ENCODE measurements at places on chromosomes 5 and 9.

GRCh38 chr5:50328193-50328729 is 112.8 kb downstream of the EMB start:
- no peak for DNase-seq

DNA sequence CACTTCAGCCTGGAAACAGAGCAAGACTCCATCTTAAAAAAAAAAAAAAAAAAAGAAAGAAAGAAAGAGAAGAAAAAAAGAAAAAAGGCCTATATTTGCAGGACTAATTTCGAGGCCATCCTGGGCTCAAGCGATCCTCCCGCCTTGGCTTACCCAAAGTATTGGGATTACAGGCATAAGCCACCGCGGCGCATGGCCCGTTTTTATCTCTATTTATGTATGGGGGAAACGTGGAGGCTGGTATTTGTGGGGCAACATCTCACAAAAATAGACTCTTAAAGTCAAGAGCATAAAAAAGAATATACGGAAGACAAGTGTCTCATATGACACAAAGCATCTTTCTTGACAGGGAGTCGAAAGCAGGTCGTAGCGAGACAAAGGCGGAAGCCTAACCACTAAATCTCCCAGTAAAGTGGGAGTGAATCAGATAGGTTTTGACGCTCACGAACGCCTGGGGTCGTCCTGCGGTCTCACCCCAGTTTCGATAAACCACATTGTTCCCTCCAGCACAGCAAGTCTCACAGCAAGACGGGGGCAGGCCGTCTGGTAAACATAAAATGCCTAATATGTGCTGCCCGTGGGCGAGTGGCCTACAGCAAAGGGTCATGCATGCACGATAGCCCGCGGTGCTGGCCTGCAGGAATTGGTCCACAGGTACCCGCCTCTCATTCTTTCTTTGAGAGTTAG is 1.8 kb upstream of the TRIM41 start:
- DNase-seq, result peak; percentile 31

- DNase-seq, result no peak
Measured at GRCh38 chr9:131100445-131100844, 4.1 kb downstream of the AIF1L start.

- DNase-seq, result no peak
Measured at GRCh38 chr5:174236070-174236469, 190.6 kb downstream of the NSG2 start.

- DNase-seq, result no peak
Measured at GRCh38 chr9:32957358-32957757, 44.1 kb downstream of the APTX start.

DNA sequence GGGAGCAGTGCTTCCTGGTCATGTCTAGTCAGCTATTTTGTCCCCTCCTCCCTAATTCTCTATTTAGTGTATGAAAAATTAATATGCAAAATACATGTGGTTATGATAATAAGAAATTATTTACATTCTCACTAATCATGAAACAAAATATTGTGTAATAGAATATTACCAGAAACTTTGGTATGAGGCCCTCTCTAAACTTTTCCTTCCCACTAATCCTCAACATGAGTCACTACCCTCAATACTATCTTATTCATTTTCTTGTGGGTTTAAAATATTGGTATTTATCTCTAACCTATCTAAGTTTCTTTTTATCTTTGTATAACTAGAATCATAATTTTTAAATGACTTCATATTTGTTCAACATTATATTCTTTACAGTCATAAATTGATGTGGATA is 545.9 kb upstream of the PTPRD start:
- no peak for DNase-seq

DNA sequence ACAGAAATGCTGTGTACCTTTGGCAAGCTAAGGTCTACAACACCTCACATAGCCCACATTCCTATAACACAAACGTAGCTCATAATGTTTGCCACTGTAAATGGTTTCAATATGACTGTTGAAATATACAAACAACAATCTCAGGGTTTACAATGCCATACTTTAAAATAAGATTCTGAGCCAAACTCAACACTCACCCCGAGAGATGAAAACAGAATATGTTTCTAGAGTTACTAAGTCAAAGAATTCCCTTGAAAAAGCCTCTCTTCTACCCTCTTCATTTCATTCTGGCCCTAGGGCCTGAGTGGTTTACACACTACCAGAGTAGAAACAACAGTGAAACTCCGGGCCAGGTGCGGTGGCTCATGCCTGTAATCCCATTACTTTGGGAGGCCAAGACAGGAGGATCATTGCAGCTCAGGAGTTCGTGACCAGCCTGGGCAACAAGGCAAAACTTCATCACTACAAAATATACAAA is 72.6 kb downstream of the MYO10 start:
- DNase-seq, result no peak

DNA sequence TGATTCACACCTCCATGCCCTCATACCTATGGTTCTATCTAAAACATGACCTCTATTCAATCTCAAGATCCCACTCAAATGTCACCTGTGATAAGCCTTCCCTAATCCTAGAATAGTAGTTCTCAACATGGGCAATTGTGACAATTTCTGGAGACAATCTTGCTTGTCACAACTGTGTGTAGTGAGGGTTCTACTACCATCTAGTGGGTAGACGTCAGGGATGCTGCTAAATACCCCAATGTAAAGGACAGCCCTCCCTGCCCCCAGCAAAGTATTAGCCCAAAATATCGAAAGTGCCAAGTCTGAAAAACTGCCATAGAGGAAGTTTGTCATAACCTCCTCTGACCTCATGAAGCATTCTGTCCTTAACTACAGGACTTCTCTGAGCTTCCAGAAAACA is 32.0 kb downstream of the TBCA start:
- no peak for DNase-seq

DNA sequence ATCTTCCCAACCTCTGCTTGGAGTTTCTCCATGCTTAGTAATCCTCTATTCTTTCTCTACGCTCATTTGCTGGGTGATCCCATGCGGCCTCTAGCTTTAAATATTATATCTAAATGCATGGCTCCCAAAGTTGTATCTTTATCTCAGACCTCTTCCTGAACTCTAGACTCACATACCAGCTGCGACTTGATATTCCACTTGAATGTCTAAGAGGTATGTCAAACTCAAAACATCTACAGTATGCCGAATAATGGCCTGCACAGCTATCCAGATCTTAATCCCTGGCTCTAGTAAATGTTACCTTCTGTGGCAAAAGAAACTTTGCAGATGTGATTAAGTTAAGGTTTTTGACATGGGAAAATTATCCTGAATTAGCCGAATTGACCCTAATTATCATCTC is 179.2 kb downstream of the TTC39B start:
- DNase-seq, result no peak

- DNase-seq, result peak; percentile 64
Measured at GRCh38 chr5:111517853-111518501, 5.6 kb upstream of the STARD4 start.

DNA sequence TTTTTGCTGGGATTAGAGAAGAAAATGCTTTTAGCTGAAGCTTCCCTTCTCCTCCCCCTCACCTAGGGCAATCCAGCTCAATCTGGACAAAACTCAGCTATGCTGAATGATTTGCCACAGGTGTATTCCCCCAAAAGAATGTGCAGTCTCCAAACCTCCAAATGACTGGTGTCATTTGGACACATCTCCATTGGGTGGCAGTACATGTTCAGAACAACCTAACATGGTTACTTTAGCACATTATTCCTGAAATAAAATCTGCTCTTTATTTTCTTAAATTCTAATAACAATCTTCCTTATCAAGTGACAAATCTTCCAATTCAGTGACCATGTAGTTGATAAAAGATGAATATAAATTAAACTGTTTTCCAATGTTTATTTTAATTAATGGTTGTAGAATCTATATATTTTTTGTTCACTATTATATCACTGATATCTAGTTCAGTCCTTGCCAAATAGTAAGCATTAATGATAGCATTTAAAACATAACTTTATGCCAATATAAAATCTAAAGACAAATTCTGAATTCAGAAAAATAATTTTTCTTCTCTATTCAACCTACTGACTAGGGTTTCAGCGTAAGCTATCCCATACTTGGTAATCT is 61.3 kb upstream of the MOCS2 start:
- no peak for DNase-seq

GRCh38 chr9:95147452-95148207 is 169.9 kb downstream of the FANCC start:
- DNase-seq, result no peak

GRCh38 chr9:14173713-14174112 is 140.2 kb downstream of the NFIB start:
- no peak for DNase-seq

GRCh38 chr9:96107436-96107835 is 194.5 kb downstream of the HSD17B3 start:
- no peak for DNase-seq

GRCh38 chr5:142735323-142736246 is 34.6 kb upstream of the ARHGAP26 start:
- DNase-seq, result no peak

DNA sequence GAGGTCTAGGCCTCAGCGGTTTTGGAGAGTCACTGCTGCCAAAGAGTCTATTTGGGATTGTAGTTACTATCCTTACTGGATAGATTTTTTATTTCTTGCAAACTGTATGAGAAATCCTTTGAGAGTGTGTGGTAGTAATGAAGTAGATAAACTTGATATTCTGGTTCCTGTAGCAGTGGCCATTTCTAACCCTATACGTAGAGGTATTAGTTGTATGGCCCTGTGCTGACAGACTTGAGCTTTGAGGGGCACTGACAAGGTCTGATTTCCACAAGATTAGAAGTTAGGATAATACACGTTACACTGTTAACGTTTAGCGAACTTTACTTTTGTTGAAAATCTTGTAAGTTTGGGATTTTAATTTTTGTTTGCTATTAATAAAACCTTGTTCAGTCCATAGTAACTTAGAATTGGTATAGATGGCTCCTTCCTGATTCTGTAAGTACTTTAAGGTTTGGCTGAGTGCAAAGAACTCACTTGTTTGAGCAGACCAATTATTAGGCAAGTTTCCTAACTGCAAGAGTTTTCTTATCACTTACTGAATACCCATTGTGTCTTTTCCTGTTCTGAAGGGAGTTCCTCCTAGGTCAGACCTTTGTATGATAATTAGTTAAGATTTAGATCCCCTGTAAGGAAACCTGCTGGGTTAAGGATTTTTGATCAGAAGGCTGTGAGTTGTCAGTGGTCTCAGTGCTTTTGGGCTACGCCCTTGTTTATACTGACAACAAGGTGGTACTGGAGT is 31.4 kb downstream of the GCNT1 start:
- DNase-seq, result no peak

DNA sequence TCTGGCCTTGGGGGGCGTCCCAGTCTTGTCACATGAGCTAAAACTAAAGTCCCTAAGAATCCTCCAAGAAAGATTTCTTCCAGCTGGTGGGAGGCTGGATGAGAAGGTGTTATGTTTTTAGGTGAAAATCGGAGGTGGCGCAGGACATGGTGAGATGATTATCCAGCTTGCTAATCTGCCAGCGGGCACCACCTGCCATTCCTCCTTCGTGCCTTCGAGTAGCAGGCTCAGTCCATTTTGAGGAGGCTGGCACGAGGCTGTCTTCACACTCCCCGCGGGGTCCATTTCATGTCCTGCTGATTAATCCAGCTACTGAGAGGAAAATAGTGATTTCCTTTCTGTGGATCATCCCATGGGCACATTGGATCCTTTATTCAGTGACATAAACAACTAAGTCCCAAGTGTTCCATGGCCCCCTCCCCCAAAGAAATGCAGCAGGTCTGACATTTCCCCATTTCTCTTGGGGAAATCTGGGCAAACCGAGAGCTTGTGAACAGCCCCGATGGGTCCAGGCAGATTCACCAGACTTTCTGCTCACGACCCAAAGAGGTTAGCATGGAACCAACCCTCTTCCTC is 38.2 kb upstream of the EXOC3 start:
- DNase-seq, result no peak

- no peak for DNase-seq
Measured at GRCh38 chr5:145531038-145531734, 304.0 kb downstream of the PRELID2 start.

DNA sequence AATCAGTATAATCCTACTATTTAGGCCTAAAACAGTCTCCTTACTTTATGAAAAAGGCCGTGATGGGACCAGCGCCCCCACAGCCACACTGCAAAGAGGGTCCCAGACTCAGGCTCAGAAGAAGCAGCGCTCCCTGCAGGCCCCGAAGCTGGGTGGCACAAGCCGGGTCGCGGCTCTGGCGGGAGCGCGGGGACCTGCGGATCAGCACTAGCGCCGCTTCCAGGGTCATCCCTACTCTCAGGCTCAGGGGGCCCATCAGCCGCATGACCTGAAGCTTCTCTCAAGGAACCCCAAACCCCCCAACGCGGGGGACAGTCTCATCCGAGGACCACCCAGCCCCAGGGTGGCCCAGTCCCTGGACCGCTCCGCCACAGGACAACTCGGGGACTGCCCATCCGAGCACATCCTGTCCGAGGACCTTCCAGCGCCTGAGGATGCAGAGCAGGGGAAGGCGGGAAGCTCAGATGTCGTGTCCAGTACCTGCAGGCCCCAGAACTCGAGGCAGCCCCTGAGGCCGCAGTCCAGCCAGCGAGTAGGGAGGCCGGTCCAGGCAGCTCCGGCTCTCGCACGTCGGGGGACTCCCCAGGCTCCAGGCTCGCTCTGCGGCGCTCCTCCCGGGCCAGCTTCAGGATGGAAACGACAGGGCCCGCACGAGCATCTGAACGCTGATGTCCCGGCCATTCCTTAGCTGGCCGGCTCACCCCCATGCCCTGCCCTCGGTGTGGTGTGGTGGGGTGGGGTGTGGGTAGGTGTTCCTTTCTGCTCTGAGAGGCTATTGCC is 32.4 kb upstream of the CDK20 start:
- no peak for DNase-seq

GRCh38 chr5:79243224-79243623 is 7.3 kb downstream of the JMY start:
- DNase-seq, result no peak

DNA sequence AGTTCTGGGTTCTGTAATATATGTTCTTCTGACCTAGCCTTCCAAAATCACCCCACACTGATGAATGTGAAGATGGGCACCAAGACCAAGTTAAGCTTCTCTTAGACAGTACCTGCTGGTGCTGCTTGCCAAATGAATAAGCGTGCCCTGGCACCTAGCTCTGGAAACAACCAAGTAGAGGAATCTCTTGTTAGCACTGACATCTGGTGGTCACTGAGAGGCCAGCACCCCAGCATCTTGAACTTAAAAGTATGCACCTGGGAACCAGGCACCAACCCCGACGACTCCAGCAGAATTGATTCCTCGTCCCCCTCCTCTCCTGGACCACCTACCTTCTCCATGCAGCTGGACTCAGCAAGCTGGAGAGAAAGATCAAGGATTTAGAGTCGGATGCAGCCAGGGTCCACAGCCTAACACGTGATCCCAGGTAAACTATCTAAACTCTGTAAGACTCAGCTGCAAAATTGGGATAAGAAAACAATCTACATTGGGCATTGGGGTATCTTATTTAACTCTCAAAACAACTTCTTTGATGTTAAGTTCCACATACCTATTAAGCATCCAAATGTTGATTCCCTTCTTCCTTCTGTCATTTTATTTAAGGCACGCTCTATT is 89.8 kb downstream of the SLC1A3 start:
- no peak for DNase-seq

- no peak for DNase-seq
Measured at GRCh38 chr9:90219548-90220118, 423.0 kb downstream of the DIRAS2 start.

GRCh38 chr9:126128494-126129142 is 198.0 kb upstream of the MVB12B start:
- no peak for DNase-seq
